ENCODE measurements at places on chromosomes 13 and 19. TPM values are rescaled to one million over a fixed set of nuclear protein-coding genes. Genes with fewer than 3 reads are reported as not detected.

Gene ZNF471
- 0.50 TPM for total RNA-seq

DNA sequence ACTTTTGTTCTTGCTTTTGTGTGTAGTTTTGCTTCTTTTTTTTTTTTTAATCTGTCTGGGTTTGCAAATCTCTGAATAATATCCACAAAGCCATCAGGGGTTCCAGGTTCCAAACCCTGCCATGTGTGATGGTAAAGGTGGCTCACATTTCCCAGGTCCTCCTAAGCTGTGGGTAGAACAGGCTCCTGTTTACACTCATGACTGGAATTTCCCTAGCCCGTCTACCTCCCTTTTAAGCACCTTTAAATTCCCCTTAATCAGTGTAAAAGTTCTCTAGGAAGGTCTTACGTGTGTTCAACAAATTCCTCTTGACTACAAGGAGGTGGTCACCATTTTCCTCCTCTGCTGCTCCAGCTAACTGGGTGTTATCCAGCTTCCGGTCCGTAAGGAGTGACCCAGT is 62.8 kb downstream of the EFNB2 start:
- DNase-seq, result no peak

GRCh38 chr19:44447916-44448674 is at the start of gene ZNF229:
Gene ZNF229 (minus strand): TSS chr19:44448472. CDS start chr19:44442847, 5,625 bp downstream.
- peak; percentile 38 for DNase-seq

GRCh38 chr13:36480726-36481427 is 48.6 kb downstream of the CCNA1 start:
- no peak for DNase-seq

DNA sequence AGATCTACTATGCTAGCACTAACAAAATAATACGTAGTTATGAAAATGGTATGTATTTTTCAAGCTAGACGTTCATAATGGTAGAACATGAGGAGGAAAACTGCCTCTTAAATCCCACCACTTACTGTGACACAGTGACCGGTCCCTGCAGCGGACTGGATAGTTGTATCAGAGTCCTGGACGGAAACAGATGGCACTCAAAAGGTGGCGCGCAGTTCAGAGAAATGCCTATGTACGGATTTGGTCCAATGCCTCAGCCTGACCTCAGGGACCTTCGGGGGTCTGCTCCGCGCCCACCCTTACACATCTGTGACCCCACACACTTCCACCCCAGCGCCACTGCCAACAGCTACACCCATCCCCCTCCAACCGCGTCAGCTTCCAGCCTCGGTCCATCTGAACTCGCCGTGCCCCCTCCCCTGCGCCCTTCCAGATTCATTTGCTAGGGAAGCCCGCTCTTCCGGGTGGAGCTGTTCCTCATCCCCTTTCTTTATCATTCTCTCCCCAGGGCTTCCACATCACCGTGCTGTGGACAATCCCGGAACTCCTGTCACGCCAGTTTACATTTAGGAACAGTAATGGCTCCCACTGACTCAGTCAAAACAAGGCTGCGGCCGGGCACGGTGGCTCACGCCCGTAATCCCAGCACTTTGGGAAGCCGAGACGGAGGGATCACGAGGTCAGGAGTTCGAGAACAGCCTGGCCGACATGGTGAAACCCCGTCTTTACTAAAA is 792 bp upstream of the LENG8 start:
- no peak for DNase-seq

DNA sequence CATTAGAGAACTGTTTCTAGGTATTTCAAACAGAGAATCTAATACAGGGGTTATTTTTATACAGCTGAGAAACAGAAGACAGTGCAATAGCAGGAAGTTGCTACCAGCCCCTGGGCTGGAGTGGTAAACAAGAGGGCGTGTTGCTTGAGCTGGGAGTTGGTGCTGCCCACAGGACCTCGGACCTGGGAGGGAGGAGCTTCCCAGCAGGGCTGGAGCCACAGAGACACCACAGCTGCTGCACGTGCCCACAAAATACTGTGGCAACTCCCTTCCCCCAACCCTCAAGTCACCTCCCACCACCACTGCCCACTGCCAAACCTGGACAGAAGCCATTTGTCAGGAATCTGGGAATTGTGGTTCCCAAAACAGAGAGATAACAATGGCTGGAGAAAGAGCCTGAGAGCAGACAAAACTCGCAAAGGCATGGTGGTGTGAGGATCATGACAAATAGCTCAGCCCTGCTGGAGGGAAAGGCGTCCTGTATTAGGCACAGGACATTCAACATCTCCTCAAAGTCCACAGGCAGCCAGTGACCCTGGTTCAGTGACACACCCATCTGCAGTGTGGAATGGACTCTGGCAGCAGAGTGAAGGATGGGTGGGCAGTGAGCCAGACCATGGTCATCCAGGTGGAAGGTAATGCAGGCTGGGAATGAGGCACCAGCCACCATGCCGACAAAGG is 57.2 kb downstream of the SPATA13 start:
- DNase-seq, result no peak

- DNase-seq, result no peak
Measured at GRCh38 chr13:45541806-45542205, 73.7 kb downstream of the ERICH6B start.

GRCh38 chr13:113820813-113821651 is 42.8 kb downstream of the GAS6 start:
- DNase-seq, result no peak

- DNase-seq, result peak; percentile 93
Measured at GRCh38 chr13:74133657-74134201, 475 bp downstream of the KLF12 start.

- DNase-seq, result no peak
Measured at GRCh38 chr13:110443622-110444225, 117.8 kb downstream of the RAB20 start.
